Motor neuron (in vitro differentiated cells): ENCODE measurements at places on chromosomes 4 and X.

DNA sequence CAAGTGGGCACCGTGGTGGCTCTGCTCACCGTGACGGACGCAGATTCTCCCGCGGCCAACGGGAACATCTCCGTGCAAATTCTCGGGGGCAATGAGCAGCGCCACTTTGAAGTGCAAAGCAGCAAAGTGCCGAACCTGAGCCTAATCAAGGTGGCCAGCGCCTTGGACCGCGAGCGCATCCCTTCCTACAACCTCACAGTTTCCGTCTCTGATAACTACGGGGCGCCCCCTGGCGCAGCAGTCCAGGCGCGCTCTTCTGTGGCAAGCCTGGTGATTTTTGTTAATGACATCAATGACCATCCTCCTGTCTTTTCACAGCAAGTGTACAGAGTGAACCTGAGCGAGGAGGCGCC is 2.7 kb downstream of the FAT4 start:
- peak; percentile 2 for ATAC-seq

DNA sequence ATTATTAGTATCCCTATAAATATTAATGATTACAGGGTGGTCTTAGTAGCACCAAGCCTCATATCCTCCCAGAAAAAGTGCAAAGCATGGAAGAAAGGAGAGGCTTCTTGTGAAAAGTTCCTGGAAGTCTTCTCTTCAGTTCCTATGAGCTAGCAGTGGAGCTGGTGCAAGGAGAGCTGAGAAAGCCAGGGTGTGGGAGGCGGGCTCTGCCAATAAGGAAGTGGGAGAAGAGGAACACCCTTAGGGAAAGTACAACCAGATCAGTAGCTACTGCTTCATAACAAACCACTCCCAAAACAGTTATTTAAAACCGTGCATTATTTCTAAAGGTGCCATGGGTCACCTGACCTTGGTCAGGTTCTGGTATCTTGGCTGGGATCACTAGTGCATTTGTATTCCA is 72.4 kb downstream of the MAP9 start:
- ATAC-seq: peak; percentile 99

GRCh38 chr4:658681-659667 is 15.1 kb downstream of the ATP5ME start:
- ATAC-seq: no peak

DNA sequence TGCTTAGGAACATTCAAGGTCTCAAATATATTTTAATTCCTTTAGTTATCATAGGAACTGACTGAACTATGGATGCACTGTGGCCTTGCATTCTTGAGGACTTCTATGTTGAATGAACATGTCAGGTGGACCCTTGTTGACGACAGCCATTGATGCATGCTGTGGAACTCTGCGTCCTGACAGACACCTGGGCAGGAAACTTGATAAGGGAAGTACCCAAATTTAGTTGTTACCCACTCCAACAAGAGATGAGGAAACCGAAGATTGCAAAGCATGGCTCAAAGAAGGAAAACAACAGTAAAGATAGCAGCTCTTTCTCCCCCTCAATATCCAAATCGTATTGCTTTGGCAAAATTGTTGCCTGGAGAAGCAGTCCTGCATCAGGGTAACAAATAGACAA is 540.0 kb upstream of the NR3C2 start:
- ATAC-seq: no peak

DNA sequence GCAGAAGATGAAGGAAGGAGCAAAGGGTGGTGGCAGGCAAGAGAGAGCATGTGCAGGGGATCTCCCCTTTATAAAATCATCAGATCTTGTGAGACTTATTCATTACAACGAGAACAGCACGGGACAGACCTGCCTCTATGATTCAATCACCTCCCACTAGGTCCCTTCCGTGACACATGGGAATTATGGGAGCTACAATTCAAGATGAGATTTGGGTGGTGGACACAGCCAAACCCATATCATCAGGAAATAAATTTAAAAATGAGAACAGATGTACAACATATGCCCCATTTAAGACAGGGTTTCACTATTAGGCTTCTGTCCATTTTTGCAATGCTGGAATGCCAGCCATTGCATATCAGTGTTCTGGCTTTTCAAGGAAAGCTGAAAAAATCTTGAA is 346.7 kb upstream of the SLIT2 start:
- ATAC-seq: no peak

DNA sequence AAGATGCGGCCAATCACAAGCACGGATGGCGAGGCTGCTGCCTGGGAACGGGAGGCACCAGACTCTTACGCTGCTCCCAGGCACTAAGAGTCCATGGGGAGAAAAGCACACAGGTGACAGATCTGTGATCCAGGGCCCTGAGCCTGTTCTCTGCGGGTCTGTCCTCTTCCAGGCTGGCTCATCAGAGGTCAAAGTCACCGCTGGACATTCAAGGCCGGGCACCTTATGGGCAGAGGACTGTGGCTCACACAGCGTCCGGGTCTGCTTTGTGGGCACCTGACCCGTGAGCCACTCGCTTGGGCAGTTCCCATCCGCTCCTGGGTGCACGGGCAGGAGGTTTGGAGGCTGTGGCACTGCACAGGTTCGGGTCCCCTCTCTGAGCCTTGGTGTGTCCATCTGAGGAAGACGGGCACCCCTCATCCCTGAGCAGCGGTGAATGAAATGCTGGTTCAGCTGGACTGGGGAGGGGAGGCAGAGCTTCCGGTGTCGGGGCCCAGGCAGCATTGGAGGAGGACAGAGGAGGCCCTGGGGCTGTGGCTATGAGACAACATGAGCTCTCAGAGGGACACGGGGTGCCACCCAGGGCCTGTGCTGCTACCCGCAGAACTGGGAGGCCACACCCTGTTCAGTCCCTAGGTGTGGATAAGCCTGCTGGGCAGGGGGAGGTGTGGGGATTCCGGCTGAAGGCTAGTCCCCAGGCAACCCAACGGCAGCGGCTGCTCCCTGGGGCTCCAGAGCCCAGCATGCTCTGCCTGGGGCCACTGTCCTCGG is 61.2 kb upstream of the AFAP1 start:
- peak; percentile 32 for ATAC-seq

- peak; percentile 64 for ATAC-seq
Observed at GRCh38 chrX:100928660-100929613, at the start of gene XKRX. XKRX (minus strand) TSS chrX:100928917; CDS start chrX:100928304, 613 bp downstream.

DNA sequence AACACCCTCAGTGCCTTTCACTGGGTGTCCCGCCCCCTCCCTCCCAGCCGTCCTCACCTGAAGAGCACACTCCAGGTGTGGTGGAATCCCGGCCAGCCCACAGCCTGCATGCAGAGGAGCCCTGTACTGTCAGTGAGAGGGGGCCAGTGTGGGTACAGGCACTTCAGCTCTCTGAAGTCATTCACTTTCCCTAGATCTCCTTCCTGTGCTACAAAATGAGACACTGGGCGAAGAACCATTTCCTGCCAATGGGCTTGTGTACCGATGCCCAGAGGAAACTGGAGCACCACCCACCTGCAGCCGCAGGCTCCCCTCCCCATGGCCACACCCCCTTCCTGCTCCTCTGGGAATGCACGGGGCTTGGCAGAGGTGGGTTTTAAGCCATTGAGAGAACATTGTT is 73.9 kb upstream of the C4orf50 start:
- ATAC-seq: no peak

GRCh38 chrX:926991-927390 is 285.5 kb downstream of the CRLF2 start:
- ATAC-seq: no peak

- ATAC-seq: no peak
Observed at GRCh38 chrX:99394456-99394855, 1015.6 kb downstream of the PCDH19 start.

DNA sequence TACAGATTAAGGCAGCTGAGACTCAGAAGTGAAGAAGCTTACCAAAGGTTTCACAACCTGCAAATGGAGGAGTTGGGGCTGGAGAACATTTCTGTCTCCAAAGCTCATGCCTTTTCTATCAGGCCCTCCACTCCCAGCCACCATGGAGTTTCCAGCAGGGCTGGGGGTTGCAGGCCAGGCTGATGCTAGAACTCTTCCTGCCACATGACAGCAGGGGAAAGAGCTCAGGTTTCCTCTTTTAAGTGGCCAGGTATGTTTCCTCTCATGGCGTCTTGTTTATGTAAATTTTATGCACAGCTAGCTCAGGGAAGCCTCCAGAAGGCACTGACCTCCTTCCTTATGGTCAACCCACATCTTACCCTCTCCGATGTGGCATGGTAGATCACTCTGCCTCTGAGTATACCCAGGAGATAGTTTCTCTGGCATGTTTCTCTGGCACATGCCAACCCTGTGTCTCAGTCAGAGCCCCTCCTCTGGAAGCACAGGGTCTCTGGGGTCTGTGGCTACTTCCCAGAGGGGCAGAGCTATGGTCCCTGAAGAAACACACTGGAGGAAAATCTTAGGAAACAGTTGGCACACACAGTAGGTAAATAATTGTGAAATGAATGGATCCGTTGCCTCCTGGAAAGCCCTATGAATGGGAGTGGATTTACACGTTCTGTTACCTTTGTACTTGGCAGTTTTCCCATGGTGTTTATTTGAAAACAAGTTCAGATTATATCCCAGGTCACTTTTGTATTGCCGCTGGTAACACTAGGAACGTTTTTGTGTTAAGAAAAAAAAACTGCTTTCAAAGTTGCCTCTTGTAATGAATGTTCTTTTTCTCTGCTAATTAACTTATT is 28.9 kb downstream of the PDK3 start:
- no peak for ATAC-seq

GRCh38 chrX:10483191-10483831 is 137.1 kb downstream of the MID1 start:
- peak; percentile 54 for ATAC-seq

- no peak for ATAC-seq
Observed at GRCh38 chr4:179095585-179096221, 1653.5 kb upstream of the AGA start.

DNA sequence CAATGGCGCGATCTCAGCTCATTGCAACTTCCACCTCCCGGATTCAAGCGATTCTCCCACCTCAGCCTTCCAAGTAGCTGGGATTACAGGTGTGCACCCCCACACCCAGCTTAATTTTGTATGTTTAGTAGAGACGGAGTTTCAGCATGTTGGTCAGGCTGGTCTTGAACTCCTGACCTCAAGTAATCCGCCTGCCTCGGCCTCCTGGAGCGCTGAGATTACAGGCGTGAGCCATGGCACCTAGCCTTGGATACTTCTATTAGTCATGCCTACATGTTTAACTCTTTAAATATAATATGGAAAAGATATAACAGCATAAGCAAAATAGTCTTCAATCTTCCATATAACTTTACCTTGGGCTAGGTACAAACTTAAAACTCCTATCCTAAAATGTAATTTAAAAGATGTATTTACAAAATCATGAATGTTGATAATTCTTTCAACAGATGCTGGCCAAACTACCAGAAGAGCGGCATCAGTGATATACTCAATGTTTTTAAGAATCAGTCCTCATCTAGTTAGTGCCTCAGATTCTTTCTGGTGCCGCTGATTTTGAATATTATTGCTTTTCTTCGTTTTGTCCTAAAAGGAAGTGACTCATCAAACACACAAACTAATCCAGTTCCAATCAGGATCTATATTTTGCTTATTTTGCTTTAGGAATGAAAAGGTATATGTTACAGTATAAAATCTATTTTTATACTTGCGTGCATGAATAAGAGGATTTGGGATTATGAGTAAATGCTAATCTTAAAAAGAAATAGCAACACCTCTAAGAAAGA is 23.7 kb downstream of the FAM241A start:
- ATAC-seq: no peak

GRCh38 chr4:153824501-153824900 is 35.6 kb upstream of the SFRP2 start:
- no peak for ATAC-seq
